ENCODE measurements at places on chromosomes 3 and 15.
A peak's percentile ranks its signal among the peaks of the same experiment; 100 is the strongest.

- no peaks in the 10 kb centered on the region for H3K36me3 ChIP-seq
- peaks cover 43% of the 10 kb centered on the region for H3K4me1 ChIP-seq
- H3K27me3 ChIP-seq: peaks cover 10% of the 10 kb centered on the region
- DNase-seq: no peak
- H3K27ac ChIP-seq: peak overlapping the region; percentile 24
These were observed 77.8 kb downstream of the WWTR1 start for GRCh38 chr3:149579838-149580542.

GRCh38 chr15:89171136-89172072 is 50.0 kb downstream of the RLBP1 start:
- H3K36me3 ChIP-seq: peaks cover 11% of the 10 kb centered on the region
- peaks cover 26% of the 10 kb centered on the region for H3K4me1 ChIP-seq
- no peak for DNase-seq
- H3K27me3 ChIP-seq: no peaks in the 10 kb centered on the region

DNA sequence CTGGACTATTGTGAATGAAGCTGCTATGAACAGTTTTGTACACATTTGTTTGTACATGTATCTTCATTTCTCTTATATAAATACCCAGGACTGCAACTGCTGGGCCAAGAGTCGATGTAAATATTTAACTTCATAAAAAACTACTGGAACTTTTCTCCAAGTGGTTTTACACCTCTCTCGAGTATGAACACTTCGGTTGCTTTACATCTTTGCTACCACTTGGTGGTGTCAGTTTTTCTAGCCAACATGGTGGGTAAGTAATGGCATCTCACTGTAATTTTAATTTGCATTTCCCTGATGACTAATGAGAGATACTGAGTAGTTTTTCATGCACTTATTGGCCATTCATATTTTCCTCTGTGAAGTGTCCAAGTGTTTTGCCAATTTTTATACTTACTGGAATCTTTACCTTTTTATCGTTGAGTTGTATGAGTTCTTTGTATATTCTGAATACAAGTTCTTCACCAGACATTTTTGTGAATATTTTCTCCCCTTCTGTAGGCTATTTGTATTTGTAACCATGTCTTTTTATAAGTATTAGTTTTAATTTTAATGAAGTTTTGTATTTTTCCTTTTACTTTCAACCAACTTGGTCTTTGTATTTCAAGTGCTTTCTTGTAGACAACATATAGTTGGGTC is 44.4 kb downstream of the PCOLCE2 start:
- H3K4me1 ChIP-seq: no peaks in the 10 kb centered on the region
- no peaks in the 10 kb centered on the region for H3K36me3 ChIP-seq
- H3K27me3 ChIP-seq: peaks cover 10% of the 10 kb centered on the region
- DNase-seq: no peak
- no peak overlapping the region for H3K27ac ChIP-seq

DNA sequence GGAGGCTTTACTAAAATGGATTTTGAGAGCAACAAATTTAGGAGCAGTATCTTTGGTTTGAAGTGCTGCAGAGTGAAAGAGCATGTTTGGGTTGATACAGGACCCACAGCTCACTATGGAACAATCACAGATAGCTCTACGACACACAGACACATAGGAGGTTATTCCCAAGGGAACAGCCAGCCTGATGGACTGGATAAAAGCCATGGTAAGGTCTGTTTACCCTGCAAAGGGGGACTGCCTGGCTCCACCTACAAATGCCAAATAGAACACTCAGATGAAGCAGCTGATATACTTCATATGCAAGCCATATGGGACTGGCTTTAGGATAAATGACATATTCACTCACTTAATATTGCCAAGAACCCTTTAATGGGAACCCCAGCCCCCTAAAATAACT is 75.4 kb downstream of the CDC25A start:
- peak overlapping the region; percentile 71 for H3K27ac ChIP-seq
- no peak overlapping the region for H3K4me3 ChIP-seq
- peaks cover 3% of the 10 kb centered on the region for H3K36me3 ChIP-seq
- no peaks in the 10 kb centered on the region for H3K27me3 ChIP-seq

- no peak overlapping the region for H3K4me3 ChIP-seq
- H3K36me3 ChIP-seq: peaks cover 47% of the 10 kb centered on the region
- peaks cover 9% of the 10 kb centered on the region for H3K4me1 ChIP-seq
- DNase-seq: no peak
- no peaks in the 10 kb centered on the region for H3K27me3 ChIP-seq
These were observed 4.7 kb downstream of the MRPS11 start for GRCh38 chr15:88472225-88472624.

DNA sequence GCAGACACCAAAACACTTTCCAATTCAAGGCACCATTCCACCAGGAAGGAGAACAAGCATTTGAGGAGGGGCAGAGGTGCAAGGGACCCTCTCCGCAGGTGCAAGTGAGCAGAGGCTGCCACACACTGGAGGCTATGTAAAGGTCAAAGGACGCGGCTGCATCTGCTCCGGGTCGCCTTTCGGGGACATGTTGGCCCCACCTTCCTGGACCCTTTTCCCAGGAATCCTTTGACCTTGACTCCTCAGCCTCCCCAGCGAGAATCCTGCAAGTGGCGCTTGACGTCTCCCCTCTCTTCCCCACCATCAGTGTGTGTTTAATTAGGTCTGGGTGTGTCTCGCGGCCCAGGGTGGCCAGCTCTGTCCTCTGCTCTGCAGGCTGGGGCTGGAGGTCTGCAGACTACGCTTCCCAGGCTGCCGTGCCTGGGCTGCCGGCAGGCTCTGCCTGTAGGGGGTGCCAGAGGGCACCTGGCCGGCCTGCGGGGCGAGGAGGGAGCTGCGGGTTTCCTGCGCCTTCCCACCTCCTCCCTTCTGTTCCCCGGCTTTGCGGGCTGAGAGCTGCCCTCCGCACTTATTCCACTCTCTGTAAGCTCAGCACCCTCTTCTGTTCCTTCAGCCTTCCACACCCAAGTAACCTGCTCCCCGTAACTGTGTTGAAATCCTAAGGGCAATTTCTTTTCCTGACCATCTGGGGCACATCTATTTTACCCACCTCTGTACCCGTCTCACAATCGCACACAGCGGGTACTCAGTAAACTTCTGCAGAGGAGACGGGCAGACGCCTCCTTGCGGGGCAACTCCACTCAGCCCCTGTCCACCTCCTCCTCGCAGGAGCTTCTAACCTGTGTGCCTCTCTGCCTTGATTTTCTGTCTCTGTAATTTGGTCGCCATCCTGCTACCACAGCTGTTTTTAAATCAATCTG is 129.8 kb downstream of the NSMCE3 start:
- peaks cover 20% of the 10 kb centered on the region for H3K27me3 ChIP-seq
- H3K27ac ChIP-seq: no peak overlapping the region
- no peak overlapping the region for H3K4me3 ChIP-seq
- peak; percentile 42 for DNase-seq
- H3K4me1 ChIP-seq: peaks cover 5% of the 10 kb centered on the region

GRCh38 chr3:170502297-170502696 is 83.6 kb downstream of the SLC7A14 start:
- DNase-seq: no peak
- peaks cover 13% of the 10 kb centered on the region for H3K27me3 ChIP-seq
- H3K4me1 ChIP-seq: no peaks in the 10 kb centered on the region

- H3K36me3 ChIP-seq: peaks cover 36% of the 10 kb centered on the region
- H3K27me3 ChIP-seq: no peaks in the 10 kb centered on the region
- no peak for DNase-seq
- H3K4me1 ChIP-seq: peaks cover 68% of the 10 kb centered on the region
- peak overlapping the region; percentile 60 for H3K27ac ChIP-seq
These were observed 4.6 kb downstream of the SNRK start for GRCh38 chr3:43290956-43291355.

DNA sequence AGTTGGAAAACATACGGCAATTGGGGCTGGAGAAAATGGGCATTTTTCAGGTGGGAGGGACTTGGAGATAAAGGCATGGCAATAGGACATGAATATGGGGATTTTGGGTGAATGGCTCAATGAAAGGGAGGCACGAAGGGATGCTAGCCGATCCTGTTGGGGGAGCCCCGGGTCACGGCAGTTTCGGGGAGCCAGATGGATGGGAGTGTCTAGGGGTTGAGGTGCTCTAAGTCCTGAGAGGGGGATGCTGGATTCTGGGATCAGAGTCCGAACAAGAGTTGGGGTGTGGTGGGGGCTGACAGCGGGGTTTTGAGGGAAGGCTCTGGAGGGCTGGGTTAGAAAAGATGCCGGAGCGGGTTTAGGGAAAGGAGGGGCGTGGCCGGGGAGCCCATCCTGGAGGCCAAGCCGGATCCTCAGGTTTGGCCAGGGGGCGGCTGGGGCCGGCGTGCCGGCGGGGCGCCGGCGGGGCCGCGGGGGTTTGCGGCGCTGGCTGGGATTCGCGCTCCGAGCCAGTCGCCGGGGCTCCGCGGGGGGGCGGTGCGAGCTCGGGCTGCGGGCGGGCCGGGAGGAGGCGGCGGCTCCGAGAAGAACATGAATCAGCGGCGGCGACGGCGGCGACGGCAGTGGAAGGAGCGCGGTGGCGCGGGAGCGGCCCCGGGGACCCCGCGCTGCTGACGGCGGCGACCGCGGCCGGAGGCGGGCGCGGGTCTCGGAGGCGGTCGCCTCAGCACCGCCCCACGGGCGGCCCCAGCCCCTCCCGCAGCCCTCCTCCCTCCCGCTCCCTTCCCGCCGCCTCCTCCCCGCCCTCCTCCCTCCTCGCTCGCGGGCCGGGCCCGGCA is at the start of gene TYRO3:
TYRO3 (plus strand) TSS at position 813 of the 839 bp plus-strand sequence. CDS start 46 bp downstream, outside the sequence.
- H3K27me3 ChIP-seq: peaks cover 39% of the 10 kb centered on the region
- H3K36me3 ChIP-seq: no peaks in the 10 kb centered on the region
- H3K4me3 ChIP-seq: peak within 1 kb of the TSS; percentile 83
- peak; percentile 61 for DNase-seq
- H3K27ac ChIP-seq: peak within 1 kb of the TSS; percentile 71
- peaks cover 20% of the 10 kb centered on the region for H3K4me1 ChIP-seq
